Activated CD8-positive, alpha-beta T cell treated with anti-CD3 and anti-CD28 coated beads for 36 hours (primary cell): ENCODE measurements at places on chromosomes 12 and 14. TPM values are rescaled to one million over a fixed set of nuclear protein-coding genes. Genes with fewer than 3 reads are reported as not detected.

Gene ALDH2
- total RNA-seq, result 3.2 TPM

GRCh38 chr12:64459394-64459891, 7.5 kb downstream of the TBK1 start:
- no peak for DNase-seq

DNA sequence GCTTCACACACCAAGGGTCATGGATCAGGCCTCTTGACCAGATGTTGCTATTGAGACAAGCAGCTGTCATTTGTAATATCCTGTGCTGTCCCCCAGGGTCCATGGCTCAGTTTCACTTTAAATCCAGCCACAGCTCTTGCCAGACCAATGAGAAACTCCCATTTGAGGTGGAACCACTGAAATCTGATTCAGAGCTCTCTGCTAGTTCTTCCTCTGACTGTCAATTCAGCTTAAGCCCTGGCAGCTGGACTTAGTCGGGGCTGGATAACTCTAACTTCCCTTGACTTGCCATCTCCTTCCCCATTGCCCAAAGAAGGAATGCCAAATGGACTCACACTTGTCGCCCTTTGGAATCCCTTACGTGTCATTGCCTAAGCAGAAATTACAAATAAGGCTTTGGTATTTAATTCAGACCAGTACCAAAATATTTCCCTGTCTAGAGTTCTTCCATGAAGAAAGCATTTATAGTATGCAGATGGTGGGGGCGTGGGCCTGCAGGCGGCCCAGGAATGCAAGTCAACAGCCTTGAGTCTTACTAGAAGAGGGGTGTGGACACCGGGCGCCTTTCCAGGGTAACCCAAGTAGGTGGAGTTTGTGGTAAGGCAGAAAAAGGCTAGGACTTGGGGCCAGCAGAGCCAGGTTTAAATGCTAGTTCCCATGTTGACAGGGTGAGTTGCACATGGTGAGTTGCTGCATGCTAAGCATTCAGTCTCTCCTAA, 96.9 kb upstream of the TMPO start:
- DNase-seq, result no peak

- DNase-seq, result peak; percentile 51
Observed at GRCh38 chr12:31324845-31325523, 966 bp downstream of the SINHCAF start.

GRCh38 chr14:101962503-101962874, 1.9 kb upstream of the DYNC1H1 start:
- DNase-seq, result no peak

- DNase-seq, result peak; percentile 69
Observed at GRCh38 chr14:68468437-68469207, 324.2 kb downstream of the ZFP36L1 start.
